ENCODE measurements at places on chromosomes 5 and 9.

- no peak for DNase-seq
These were observed 41.4 kb downstream of the GOLPH3 start for GRCh38 chr5:32132757-32133156.

DNA sequence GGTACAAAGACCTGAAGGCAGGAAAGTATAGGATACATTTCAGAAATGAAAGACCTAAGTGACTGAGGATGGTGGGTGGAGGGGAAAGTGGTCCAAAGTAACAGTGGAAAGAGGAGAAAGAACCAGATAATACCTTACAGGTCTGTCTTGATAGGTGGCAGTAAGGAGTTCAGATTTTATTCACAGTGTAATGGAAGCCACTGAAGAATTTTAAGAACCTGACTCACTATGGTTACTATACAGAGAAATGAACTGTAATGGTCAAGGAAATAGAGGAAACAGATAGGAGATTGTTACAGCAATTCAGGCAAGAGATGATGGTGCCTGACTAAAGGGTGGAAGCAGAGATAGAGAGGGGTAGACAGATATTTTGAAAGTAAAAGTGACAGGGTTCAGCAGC, 46.5 kb downstream of the EPB41L4A start:
- no peak for DNase-seq

- DNase-seq, result no peak
These were observed 454.1 kb downstream of the EFNA5 start for GRCh38 chr5:107216587-107216986.

- DNase-seq, result no peak
These were observed 213.5 kb downstream of the MEF2C start for GRCh38 chr5:88669371-88670050.

- no peak for DNase-seq
These were observed 144.0 kb downstream of the TMC1 start for GRCh38 chr9:72665421-72665820.

GRCh38 chr9:3977614-3978112, 322.2 kb downstream of the GLIS3 start:
- DNase-seq, result no peak

DNA sequence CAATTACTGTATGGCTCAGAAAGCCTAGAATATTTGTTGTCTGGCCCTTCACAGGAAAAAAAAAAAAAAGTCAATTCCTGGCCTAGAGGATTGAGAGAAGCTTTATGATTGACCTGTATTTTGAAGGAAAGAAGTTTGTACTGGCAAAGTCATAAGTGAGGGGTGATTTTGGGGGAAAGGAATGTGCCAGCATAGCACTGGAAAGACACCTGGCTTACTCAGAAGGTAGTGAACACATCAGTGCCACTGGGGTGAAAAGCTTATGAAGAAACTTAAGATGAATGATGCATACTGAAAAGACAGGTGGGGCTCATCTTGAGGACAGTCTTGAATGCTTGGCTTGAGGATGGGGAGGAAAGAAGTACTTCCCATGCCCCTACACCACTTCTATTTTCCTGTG, 127.9 kb upstream of the RASA1 start:
- DNase-seq, result no peak

Measured in HAP-1 (cell line).